ENCODE measurements at places on chromosomes 16 and 17.

GRCh38 chr17:1560101-1560857, 2.3 kb downstream of the PITPNA start:
- no peak for DNase-seq

- DNase-seq, result no peak
Observed at GRCh38 chr16:75147968-75148310, 385 bp upstream of the ZFP1 start.

DNA sequence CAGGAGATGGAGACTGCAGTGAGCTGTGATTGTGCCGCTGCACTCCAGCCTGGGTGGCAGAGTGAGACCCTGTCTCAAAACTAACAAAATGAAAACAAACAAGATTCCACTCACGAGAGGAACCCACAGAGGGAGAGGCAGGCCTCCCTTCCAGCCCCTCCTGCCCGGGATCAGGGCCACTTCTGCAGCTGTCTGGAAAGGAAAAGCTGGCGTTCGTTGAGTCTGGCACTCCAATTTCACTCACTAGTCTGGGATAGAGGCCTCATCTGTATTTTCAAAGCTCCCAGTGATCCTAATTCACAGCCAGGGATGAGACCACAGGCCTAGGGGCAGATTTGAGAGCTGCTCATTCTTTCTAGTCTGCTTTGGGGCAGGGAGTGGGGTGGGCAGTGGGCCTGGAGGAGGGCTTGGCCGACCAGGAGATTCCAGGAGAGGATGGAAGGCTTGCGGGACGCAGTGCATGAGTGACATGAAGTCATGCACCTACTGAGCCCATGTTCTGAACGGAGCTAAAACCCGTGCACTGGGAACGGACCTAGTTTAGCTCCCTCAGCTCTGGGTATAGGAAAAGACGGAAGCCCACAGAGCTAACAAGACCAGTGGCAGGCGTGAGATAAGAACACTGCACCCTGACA, 54.0 kb downstream of the COTL1 start:
- DNase-seq, result no peak

DNA sequence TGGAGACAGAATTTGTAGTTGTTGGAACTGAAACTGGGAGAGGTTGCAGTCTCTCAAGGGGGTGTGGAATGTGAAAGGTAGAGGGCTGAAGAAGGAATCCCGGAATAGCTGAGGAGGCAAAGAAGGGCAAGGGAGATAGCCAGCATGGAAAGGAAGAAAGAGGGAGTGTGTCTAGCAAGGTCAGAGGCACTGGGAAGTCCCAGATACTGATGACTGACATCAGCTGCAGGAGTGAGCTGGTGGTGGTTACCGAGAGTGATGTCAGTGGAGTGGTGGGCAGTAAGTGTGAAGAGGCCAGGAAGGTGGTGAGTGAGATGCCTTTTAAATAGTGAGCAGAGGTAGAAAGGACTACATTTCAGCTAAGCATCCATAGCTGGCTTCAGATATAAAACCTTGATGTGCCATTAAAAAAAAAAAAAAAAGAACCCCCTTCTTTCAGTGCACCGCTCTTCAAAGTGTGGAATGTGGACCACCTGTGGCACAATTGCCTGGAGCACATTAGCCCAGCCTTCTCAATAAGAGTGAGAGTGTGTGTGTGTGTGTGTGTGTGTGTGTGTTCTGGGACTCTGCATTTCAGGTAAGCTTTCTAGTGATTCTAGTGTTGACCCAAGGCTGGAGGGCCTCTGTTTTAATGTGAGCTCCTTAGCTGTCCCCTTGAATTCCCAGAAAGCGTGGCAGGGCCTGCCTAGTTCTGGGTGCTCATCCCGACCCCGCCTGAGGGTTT, 8.5 kb downstream of the PRMT7 start:
- no peak for DNase-seq

DNA sequence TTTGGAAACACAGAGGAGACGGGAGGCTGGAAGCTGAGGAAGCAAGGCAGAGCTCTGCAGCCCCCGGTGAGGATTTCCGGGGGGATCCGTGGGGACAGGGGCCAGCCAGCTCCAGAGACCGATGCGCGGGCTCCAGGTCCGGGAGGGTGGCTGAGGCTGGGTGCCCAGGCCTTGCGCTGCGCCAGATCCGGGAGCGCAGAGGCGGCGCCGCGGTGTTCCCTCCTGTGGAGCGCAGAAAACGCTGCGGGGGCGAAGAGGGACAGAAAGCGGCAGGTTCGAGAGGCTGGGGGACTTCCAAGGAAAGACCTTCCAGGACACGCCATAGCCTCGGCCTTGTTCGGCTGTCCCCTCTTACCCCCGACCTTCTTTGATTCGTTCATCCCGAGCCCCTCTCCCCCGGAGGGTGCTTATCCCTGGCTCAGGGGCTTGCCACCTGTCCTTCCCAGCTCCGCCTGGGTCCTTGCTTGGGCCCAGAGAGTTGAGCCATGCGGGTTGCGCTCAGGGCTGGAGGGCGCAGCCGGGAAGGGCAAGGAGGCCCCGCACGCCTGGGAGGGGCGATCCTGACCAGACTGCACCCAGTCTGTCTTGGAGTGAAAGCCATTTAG, 697 bp upstream of the SHISA9 start:
- no peak for DNase-seq

- no peak for DNase-seq
Observed at GRCh38 chr16:79045191-79045590, 555.3 kb downstream of the MAF start.

DNA sequence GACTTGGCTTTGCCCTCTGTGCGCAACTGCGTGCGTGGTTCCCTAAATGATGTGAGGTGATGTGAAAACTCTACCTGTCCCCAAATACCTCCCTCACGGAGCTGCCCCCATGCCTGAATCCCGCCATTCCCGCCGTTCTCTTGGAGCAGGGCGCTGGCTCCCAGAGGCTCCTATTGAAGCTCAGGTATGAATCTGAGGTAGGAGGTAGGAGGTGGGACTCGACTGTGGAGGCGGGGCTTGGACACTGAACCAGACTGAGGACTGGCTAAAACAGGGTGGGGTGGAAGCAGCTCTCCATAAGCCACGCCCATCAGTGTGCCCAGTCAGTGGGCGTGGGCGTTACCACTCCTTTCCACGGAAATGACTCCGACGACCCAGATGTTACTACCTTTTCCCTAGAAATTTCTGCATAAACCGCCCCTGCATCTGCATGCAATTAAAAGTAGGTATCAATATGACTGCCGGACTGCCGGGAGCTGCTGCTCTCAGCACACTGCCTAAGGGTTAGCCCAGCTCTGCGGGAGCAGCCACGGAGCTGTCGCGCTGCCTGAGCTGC, 41.0 kb downstream of the FOXL1 start:
- DNase-seq, result no peak

- DNase-seq, result no peak
Observed at GRCh38 chr17:72387969-72388368, 267.1 kb downstream of the SOX9 start.

DNA sequence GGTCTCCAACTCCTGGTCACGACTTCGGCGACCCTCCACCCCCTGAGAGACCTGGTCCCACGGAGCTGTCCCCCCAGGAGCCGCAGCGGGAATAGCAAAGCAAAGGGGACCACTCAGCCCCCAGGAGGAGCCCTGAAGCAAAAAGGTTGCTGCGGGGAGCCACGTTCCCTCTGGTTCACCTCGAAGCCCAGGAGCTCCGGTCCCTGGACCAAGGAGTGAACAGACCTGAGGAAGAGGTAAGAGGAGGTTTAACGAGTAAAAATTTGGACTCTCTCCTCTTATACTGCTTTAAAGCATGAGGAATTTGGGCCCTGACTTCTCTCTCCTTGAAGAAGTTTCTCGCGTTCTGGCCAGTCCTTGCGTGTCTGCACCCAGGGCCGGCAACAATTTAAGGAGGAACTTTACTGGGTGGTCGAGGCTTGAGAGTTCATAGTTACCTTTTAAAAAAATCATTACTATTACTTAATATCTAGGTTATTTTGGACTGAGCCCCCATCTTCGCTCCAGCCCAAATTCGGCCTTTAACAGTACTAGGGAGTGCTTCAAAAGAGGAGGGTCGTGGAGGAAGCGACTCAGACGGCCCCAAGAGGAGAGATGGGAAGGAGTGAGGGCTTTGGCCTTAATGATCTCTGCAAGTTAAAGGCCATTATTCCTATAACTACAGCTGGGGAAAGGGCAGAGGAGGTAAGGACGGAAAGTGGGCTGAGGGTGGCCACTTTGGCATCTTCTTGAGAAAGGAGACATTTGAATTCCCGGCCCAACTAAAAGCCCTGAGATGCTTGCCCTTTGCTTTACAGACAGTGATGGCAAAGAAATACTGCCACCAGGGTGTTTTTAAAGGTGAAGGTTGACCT, 16.9 kb upstream of the HOXB9 start:
- no peak for DNase-seq

- no peak for DNase-seq
Observed at GRCh38 chr17:81553616-81554181, 1.5 kb upstream of the FAAP100 start.

- DNase-seq, result no peak
Observed at GRCh38 chr17:74618451-74618850, 5.1 kb downstream of the CD300E start.

DNA sequence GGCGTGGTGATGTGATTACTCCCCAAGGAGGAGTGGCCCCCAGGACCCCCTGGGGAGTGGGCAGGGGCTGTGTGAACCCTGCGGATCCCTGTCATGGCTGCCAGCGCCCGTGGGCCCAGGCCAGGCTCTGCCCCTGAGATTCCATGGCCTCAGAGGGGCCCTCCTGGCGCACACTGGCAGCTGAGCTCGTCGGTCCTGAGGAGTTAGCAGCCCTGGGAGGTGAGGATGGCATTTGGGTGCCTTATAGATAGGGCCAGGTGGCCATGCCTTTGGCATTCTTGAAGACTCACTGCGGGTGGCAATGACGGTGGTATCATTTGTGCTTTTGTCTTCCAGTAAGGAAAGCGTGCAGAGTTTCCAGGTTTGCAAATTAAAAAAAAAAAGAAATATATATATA, 146.8 kb upstream of the GSE1 start:
- no peak for DNase-seq

DNA sequence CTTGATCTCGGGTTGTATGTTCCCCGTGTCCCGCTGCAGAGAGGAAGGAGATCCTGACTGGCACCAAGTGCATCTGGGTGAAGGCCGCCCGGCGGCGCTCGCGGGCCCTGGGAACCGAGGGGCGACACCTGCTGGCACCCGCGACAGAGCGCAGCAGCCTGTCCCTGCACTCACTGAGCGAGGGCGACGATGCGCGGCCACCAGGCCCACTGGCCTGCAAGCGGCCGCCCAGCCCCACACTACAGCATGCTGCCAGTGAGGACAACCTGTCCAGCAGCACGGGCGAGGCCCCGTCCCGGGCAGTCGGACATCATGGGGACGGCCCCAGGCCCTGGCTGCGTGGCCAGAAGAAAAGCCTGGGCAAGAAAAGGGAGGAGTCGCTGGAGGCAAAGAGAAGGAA, 7.5 kb downstream of the BTBD17 start:
- DNase-seq, result no peak

- no peak for DNase-seq
Observed at GRCh38 chr16:1090620-1091587, 5.1 kb downstream of the C1QTNF8 start.

GRCh38 chr17:1186214-1186820, 6.5 kb upstream of the ABR start:
- no peak for DNase-seq

DNA sequence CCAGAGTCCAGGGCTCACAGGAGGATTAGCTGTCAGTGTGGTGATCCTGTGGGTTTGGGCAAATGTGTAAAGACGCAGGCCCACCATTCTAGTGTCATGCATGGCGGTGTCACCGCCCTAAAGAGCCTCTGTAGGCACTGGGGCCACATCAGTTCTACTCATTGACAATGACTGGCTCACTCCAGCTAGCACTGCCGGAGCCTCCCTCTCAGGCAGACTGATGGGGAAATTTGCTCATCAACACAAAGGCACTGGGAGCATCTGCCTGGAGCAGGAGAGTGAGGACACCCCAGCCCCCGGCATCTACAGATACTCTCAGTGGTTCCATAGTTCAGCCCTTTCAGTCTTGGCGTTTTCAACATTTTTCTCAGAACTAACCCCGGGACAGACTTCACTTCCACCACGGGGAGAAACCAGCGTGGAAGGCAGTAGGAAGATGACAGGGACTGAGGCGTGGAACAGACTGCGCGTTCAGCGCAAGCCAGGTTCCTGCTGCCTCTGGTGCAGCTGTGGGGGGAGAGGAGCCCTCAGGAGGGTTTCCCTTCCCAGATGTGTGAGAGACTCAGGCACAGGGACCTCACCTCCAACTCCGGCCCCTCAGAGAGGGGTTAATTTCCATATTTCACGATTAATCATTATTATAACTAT, 256.6 kb downstream of the RBFOX3 start:
- DNase-seq, result no peak

DNA sequence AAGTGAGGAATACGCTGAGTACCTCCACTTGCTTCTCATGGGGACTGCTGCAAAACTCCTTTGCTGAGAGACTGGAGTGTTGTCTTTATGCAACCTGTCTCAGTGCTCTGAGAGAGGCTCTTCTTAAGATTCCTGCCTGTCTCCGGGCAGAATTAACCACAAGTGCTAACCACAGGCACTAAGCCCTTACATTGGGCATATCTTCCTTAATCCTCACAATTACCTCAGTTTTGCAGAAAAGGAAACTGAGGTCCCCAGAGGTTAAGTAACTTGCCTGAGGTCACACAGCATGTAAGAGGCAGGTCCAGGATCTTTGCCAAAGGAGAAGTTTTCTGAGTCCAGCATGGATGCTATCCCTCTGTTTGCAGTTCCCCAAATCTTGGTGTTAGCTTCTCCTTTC, 86.0 kb downstream of the GP2 start:
- DNase-seq, result no peak

GRCh38 chr17:32664936-32665583, 178.3 kb downstream of the CDK5R1 start:
- no peak for DNase-seq

DNA sequence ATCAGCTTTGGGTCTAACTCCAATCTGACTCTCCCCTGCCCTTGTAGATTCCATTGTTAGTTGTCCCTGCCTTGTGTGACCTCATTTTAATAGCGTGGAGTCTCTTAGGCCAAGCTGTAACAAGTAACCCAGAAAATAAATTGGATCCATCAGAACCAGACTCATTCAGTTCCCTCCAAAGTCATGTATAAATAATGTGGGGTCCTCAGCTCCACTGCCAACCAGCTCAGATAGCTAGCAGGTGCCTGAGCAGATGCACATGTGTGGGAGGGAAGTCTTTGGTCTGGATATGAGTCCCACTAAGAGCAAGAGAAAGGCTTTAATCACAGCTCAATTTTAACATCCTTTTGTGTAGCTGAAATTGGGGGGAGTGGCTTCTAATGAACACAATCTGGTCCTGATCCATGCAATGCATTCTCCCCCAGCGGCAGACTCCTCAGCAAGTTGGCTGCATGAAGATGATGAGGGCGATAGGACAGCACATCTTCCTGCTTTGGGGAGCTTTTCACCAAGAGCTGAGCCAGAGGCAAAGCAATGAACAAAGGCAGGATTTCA, 151.6 kb downstream of the ABCC12 start:
- no peak for DNase-seq
